Uterus (tissue), 4 donors: ENCODE measurements at places on chromosomes 6 and 20. TPM values are rescaled to one million over a fixed set of nuclear protein-coding genes. Genes with fewer than 3 reads are reported as not detected.

DNA sequence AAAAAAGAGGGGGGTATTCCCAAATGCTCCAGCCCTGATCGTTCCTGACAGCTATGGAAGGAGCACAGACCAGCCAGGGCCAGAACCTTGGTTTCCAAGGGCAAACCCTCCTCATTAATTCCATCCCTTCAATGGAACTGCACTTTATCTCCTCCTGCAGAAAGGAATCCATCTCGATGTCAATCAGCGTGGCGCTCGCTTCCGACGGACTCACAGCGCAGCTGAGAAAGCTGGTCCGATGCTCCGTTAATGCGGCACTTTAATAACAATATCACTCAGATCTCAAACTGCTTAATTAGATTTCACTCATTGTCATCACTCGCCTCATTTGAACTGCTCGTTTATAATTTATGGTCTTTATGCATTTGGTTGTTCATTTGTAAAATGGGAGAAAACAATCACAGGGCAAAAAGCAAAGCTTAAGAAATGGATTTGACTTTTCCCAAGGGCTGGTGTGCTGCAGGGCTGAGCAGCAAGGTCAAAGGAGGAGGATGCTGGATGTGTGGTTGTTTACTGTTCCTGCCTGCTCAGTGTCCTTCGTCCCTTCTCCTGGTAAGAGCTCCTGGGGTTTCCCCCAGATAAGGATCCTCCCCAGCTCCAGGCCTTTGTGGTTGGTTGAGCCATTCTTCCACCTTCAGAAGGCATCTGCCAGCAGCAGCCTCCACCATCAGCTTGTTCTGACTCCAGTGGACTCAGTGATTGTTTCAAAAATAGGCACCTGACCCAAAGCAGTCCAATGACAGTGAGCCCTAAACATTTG, 152.7 kb downstream of the ANKRD60 start:
- H3K4me1 ChIP-seq = no peaks in the 10 kb centered on the region
- H3K27ac ChIP-seq = peak overlapping the region; percentile 41
- no peaks in the 10 kb centered on the region for H3K36me3 ChIP-seq

TMEM74B gene
- 0.49 TPM for total RNA-seq

- H3K36me3 ChIP-seq = no peaks in the 10 kb centered on the region
- DNase-seq = no peak
- H3K4me1 ChIP-seq = no peaks in the 10 kb centered on the region
Observed at GRCh38 chr6:1641343-1641885, 31.7 kb downstream of the FOXC1 start.

GRCh38 chr6:25684565-25684964, 32.5 kb downstream of the SCGN start:
- H3K27me3 ChIP-seq = no peaks in the 10 kb centered on the region
- H3K4me1 ChIP-seq = no peaks in the 10 kb centered on the region
- DNase-seq = no peak
- H3K36me3 ChIP-seq = no peaks in the 10 kb centered on the region
- no peak overlapping the region for H3K27ac ChIP-seq
- H3K4me3 ChIP-seq = no peak overlapping the region

DNA sequence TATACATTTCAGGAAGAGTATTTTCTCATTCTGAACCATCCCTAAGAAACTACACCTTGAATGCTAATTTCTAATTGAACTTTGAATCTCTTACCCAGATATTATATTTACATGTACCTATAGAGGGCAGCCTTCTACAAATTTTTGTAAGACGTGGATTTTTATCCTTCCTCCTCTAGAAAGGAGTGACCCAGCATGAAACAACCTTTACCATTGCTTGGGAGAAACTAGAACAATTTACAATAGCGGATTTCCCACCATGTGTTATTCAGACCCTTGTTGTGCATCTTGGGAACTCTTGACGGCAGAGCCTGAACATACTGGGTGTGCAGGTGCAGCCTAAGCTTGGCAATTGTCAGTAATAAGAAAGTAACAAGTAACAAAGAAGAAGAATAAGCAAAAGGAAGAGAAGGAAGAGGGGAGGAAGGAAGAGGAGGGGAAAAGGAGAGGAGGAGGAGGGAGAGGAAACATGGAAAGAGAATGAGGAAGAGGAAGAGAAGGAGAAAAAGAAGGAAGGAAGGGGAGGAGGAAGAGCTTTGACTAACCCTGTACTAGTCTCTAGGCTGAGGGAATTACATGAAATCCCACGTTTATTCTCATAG, 10.8 kb upstream of the TAAR1 start:
- H3K4me1 ChIP-seq = no peaks in the 10 kb centered on the region
- no peak overlapping the region for H3K4me3 ChIP-seq
- DNase-seq = no peak
- no peaks in the 10 kb centered on the region for H3K27me3 ChIP-seq

- H3K27ac ChIP-seq = no peak overlapping the region
- DNase-seq = no peak
- no peaks in the 10 kb centered on the region for H3K4me1 ChIP-seq
- H3K27me3 ChIP-seq = no peaks in the 10 kb centered on the region
- no peak overlapping the region for H3K4me3 ChIP-seq
Observed at GRCh38 chr20:32158943-32159660, 48.4 kb downstream of the PLAGL2 start.

PRICKLE4 gene
- total RNA-seq = 17.7 TPM

DNA sequence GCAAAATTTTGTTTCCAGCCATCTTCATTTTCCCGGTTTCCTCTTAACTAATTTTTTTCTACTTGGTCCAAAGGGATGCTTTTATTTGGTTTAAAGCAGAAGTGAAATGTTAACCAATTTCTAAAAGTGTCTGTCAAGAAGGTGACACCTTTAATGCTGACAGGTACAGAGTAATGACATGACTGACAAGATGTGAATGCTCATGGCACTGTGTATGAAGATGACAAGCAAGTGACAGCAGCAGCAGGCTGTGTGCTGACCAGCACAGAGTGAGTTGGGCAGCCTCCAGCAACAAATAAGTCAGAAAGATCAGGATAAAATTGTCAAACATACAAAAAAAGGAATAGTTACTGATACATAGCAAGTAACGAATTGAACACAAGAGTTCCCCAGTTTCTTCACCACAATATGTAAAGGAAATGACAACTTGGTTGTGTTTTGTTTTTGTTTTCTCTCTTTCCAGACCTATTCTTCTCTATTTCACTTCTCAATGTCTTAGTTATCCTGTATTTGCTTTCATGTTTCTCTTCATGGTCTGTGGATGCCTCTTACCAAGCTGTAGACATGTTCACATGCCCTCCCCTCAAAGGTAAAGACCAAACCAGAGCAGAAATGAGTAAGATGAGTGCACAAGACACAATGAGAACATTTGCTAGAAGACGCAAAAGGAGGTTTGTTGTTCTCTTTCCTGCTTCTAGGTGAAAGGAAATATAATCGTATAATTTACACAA, 174.9 kb downstream of the FRK start:
- no peaks in the 10 kb centered on the region for H3K27me3 ChIP-seq
- no peak overlapping the region for H3K27ac ChIP-seq
- DNase-seq = no peak
- no peaks in the 10 kb centered on the region for H3K36me3 ChIP-seq
- no peaks in the 10 kb centered on the region for H3K4me1 ChIP-seq
- no peak overlapping the region for H3K4me3 ChIP-seq

PTK7 gene
- total RNA-seq = 134 TPM

CGA gene
- total RNA-seq = not detected

PHF20 gene
- total RNA-seq = 109 TPM

DNA sequence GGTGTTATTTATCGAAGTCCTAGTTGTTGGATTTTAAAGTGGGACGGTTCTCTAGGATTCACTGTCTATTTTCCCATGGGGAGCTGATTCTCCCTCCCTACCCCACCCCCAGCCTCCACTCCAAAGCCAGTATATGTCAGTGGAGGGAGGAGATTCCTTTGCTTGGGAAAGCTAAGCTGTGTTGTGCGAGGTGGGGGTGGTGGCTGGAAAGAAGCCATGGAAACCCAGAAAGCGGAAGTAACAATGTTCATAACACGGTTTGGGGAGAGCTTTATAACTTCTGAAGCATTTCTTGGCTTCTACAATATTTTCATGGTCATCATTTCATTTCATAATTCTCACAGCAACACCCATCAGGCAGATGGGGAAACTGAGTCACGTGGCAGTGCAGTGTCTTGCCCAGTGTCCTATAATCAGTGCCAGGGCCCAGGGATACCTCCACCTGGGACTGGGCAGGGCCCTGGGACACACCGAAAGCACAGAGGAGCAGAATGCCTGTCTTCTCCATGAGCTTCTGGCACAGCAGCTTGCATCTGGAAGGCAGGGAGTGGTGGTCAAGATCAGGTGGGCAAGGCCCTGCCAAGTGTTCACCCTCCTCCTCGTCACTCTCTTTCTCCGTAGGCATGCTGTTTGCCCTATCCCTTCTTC, 4.5 kb downstream of the SUN5 start:
- H3K36me3 ChIP-seq = no peaks in the 10 kb centered on the region
- no peaks in the 10 kb centered on the region for H3K4me1 ChIP-seq
- no peak for DNase-seq
- H3K27me3 ChIP-seq = no peaks in the 10 kb centered on the region
- no peak overlapping the region for H3K4me3 ChIP-seq

DNA sequence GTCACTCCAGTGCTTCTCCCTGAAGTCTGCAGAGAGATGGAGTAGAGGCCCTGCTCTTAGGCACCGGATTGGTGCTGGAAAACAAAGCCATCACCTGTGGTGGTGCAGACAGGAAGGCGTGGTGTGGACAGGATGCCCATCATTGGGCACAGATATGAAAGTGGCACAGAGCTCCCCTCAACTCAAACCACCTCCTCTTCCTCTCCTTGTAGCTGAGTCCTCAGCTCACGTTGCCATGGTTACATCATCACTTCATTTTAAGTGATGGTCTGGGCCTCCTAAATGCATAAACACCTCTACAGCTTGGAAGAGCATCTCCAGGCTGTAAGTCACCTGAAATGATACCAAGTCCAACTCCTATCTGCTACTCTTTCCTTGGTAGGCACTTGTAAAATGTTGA, 8.0 kb upstream of the RTF2 start:
- H3K27ac ChIP-seq = no peak overlapping the region
- no peak for DNase-seq
- H3K4me1 ChIP-seq = no peaks in the 10 kb centered on the region

GRCh38 chr20:37475252-37475651, 45.8 kb upstream of the NNAT start:
- H3K4me1 ChIP-seq = no peaks in the 10 kb centered on the region
- H3K36me3 ChIP-seq = no peaks in the 10 kb centered on the region
- no peaks in the 10 kb centered on the region for H3K27me3 ChIP-seq
- DNase-seq = no peak
- no peak overlapping the region for H3K4me3 ChIP-seq
- no peak overlapping the region for H3K27ac ChIP-seq

SLC22A3 gene
- total RNA-seq = 22.6 TPM

- no peaks in the 10 kb centered on the region for H3K27me3 ChIP-seq
- no peak overlapping the region for H3K27ac ChIP-seq
- H3K4me1 ChIP-seq = no peaks in the 10 kb centered on the region
Observed at GRCh38 chr20:61341605-61342004, 89.5 kb downstream of the CDH4 start.

TRIM31 gene
- total RNA-seq = not detected

GRCh38 chr6:33840048-33840926, 36.5 kb upstream of the MLN start:
- peaks cover 6% of the 10 kb centered on the region for H3K4me1 ChIP-seq
- no peak overlapping the region for H3K27ac ChIP-seq
- peak; percentile 46 for DNase-seq

- no peak for DNase-seq
- no peaks in the 10 kb centered on the region for H3K27me3 ChIP-seq
- no peak overlapping the region for H3K4me3 ChIP-seq
- peak overlapping the region; percentile 18 for H3K27ac ChIP-seq
Observed at GRCh38 chr20:51412333-51412871, 130.1 kb downstream of the NFATC2 start.

RNF8 gene
- 42.6 TPM for total RNA-seq
